ENCODE measurements at places on chromosomes 12 and 14. TPM values are rescaled to one million over a fixed set of nuclear protein-coding genes. Genes with fewer than 3 reads are reported as not detected.
A peak's percentile ranks its signal among the peaks of the same experiment; 100 is the strongest.

Gene CNTN1
- total RNA-seq = not detected

GRCh38 chr14:90518941-90519256 is 122.1 kb downstream of the CALM1 start:
- peak; percentile 67 for DNase-seq

- no peak for DNase-seq
Measured at GRCh38 chr14:25118671-25119070, 68.7 kb upstream of the STXBP6 start.

DNA sequence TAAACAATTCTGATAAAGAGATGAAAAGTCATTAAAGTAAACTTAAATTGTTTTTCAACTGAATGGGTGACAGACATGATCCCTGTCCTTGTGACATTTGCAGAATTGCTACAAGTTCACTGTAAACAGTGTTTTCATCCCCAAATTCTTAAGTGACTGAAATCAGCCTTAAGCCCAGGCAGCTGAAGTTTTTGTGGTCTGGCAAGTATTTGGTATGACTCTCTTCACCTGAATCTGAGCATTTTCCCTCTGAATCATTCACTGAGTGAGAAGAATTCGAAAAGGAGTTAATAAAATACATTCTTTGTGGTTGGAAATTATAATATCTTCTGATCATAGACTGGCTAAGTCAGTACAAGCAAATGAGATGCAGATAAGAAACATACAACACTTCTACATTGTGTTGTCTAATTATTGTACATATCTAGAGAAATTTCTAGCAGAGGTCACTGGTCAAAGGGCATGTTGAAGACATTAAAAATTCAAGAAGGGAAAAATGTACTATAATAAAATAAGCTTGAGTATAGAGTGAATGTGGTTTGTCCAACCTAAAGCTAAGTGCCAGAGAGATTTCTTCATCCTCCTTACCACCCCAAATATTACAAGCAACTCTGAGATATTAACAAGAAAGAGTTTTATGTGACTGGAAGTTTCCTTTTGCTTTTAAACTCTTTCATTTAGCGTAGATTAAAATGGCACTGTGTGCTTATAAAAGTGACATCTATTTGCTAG is 177.8 kb upstream of the DIO2 start:
- DNase-seq = no peak

GRCh38 chr12:51318846-51319599 is 5.0 kb downstream of the BIN2 start:
- peak; percentile 43 for DNase-seq

GRCh38 chr12:105281694-105282049 is 45.7 kb upstream of the APPL2 start:
- no peak for DNase-seq
